ENCODE measurements at places on chromosomes 1 and 21. TPM values are rescaled to one million over a fixed set of nuclear protein-coding genes. Genes with fewer than 3 reads are reported as not detected.

DNA sequence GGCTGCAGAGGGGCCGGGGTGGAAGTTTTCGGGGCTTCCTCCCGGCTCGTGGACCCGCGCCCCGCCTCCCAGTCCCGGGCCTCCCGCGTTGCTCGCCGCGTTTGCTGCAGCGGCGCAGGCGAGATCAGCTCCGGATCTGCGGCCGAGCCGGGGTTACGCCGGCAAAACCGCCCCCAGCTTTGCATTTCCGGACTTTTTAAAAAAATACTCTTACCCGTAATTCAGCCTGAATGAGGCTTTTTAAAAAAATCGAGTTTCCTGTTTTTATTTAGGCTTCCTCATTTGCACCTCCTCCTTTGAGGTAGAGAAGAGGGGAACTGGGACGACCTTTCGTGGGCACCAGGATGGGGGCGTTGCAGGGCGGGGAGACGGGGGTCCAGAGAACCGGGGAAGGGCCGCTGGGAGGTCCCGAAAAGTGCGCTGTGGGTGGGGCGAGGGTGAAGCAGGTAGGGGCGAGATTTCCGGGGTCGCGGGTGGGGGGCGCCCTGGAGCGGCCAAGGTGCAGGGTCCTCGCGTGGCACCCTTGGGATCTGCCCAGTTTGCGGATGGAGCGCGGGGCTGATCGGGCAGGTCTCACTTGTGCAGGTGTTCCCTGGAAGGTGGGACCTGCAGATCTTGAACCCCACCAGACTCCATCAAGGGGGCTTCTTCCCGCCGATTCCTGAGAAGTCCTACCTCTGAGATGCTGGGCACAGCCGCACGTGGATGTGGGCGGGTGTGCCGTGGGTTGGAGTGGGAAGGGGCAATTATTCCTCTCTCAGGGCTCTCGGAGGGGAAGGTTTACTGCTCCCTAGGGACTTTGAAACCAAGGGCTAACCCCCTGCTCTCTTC lies 1.1 kb downstream of the PIK3CD start:
- peaks cover 17% of the 10 kb centered on the region for H3K4me1 ChIP-seq
- H3K27me3 ChIP-seq: no peaks in the 10 kb centered on the region
- H3K36me3 ChIP-seq: no peaks in the 10 kb centered on the region
- H3K27ac ChIP-seq: peak overlapping the region; percentile 57

- no peaks in the 10 kb centered on the region for H3K36me3 ChIP-seq
- H3K4me1 ChIP-seq: no peaks in the 10 kb centered on the region
- no peak for DNase-seq
Measured at GRCh38 chr21:36828208-36828607, 129.3 kb downstream of the SIM2 start.

- H3K27me3 ChIP-seq: no peaks in the 10 kb centered on the region
- no peak overlapping the region for H3K4me3 ChIP-seq
- no peaks in the 10 kb centered on the region for H3K36me3 ChIP-seq
- no peak for DNase-seq
- no peak overlapping the region for H3K27ac ChIP-seq
- peaks cover 37% of the 10 kb centered on the region for H3K4me1 ChIP-seq
Measured at GRCh38 chr1:56442290-56442877, 137.0 kb downstream of the PLPP3 start.

The TMCO1 gene
- total RNA-seq: 53.8 TPM

The PGLYRP3 gene
- not detected for total RNA-seq

All from liver (tissue), 10 donors.